NCI-H2081 treated with DMSO at 0.1 percent for 48 hours (cell line): ENCODE measurements at places on chromosomes 4 and X.

DNA sequence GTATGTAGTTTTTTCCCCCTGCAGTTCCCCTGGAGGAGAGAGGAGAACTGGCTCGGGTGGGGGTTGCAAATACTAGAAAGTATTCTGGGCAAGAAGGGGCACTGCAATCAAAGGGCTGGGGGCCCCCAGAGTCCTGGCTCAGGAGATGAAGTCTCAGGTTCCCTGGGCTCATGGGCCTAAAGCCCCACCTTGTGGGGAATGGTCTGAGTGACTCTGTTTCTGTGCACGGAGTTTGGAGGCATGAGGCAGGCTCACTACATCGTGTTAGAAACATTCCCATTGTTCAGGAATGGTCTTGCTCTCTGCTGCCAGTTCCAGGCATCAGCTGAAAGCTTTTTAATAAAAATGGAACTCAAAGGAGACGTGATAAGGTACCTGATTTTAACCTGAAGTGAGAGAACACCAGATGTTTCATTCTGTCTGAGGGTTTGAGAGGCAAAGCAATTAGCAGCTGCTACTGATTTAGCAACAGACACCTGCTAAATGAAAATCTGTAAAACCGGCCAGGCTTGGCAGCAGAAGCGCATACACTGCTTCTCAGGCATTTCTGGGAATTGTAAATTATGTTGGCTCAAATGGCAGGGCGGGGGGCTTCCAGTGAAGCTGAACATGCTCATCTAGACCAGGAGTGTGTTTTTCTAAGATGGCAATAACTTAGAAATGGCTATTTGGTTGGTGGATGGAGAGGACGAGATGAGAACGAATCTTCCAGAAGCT is 122.7 kb downstream of the TMEM164 start:
- no peak for DNase-seq

- no peak for DNase-seq
Observed at GRCh38 chr4:81227138-81227537, 12.1 kb upstream of the PRKG2 start.

DNA sequence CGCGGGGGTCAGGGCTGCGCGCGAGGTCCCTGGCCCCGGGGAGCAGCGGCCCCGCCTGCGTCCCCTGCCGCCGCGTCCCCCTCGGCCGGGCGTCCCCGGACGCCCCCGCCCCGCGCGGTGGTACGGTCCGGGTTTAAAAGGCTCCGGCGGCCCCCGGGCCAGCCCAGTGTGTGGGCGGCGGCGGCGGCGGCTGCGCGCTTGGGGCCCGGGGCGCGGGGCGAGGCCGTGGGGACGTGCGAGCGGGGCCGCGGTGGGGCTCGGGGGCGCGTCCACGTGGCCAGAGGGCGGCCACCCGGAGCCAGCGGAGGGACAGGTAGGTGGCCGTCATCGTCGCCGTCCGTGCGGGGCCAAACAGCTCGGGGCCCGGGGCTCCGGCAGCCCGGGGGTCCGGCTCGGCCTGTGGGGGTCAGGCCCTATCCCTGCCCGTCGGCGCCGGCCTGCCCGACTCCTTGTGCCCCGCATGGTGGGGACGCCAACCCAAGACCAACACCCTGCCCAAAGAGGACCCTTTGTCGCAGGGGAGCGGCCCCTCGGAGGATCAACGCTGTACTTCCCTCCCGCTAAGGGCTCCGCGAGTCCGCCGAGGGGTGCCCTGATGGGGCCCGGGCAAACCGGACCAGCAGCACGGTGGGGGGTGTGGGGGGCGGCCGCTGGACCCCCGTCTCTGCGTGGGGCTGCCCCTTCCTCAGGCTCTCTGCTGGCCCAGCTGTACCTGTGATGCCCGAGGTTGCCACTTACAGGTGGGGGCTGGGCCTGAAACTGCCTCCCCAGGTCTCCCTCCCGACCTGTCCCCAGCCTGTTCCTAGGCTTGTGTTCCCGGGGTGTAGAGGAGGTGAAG is at the start of gene PLXNA3:
PLXNA3 (plus strand) TSS at position 166 of the 838 bp plus-strand sequence. CDS start 1,903 bp downstream, outside the sequence.
- DNase-seq, result no peak

GRCh38 chrX:132750331-132751062 is 207.9 kb downstream of the HS6ST2 start:
- DNase-seq, result no peak

DNA sequence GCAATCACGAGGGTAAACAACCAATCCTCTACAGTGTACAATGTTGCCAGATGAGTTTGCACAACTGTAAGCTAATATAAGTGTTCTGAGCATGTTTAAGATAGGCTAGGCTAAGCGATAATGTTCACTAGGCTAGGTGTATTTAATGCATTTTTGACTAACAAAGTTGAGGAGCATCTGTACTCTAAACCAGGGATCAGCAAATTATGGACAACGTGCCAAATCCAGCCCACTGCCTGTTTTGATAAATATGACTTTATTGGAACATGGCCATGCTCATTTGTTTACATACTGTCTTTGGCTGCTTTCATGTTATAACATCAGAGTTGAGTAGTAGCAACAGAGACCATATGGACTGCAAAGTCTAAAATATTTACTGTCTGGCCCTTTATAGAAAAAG is 46.3 kb upstream of the ARHGEF6 start:
- DNase-seq, result no peak

DNA sequence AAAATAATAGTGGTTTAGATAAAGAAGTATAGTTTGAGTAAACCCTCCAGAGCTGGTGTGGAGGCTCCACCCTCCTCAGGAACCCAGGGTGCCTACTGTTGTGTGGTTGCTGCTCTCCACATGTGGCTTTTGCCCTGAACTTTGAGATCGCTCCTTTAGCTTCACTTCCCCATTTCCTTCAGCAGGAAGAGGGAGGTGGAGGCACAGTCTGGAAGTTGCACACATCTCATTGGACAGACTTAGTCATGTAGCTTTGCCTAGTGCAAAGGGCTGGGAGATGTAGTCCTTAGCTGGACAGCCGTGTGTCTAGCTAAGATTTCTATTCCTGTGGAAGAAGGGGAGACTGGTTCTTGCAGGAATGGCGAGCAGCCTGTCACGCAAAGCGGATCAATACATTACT is 37.9 kb downstream of the RGS12 start:
- DNase-seq, result no peak

GRCh38 chr4:48175328-48175727 is 41.3 kb upstream of the TXK start:
- DNase-seq, result no peak
